Subcutaneous adipose tissue (tissue), 4 donors: ENCODE measurements at places on chromosomes 3 and 15. TPM values are rescaled to one million over a fixed set of nuclear protein-coding genes. Genes with fewer than 3 reads are reported as not detected.

Gene AHSG
- not detected for total RNA-seq

Gene AMIGO3
- 1.1 TPM for total RNA-seq

Gene CCDC39
- 1.0 TPM for total RNA-seq

Gene RBMS3
- total RNA-seq = 108 TPM

Gene SCAANT1
- total RNA-seq = not detected

Gene IL17RD
- total RNA-seq = 5.8 TPM

Gene IGSF11
- not detected for total RNA-seq

Gene RPP14
- 5.9 TPM for total RNA-seq

Gene ZIC1
- total RNA-seq = 3.4 TPM

Gene KNG1
- total RNA-seq = not detected

Gene ELL3
- 4.4 TPM for total RNA-seq

Gene SLC22A14
- not detected for total RNA-seq

Gene TMEM40
- total RNA-seq = not detected

Gene SERPINI2
- not detected for total RNA-seq

Gene CPNE9
- not detected for total RNA-seq

Gene ANKRD63
- not detected for total RNA-seq

Gene GUCA1C
- not detected for total RNA-seq

Gene PRSS50
- total RNA-seq = not detected

Gene ALS2CL
- 4.4 TPM for total RNA-seq

Gene TMEM108
- 0.66 TPM for total RNA-seq

Gene QTRT2
- total RNA-seq = 22.2 TPM

Gene FBXL2
- total RNA-seq = 5.1 TPM

Gene GCSAM
- 0.44 TPM for total RNA-seq

Gene CTXND1
- not detected for total RNA-seq

Gene MYZAP
- total RNA-seq = 22.5 TPM

Gene STRIT1
- total RNA-seq = not detected

Gene OIP5
- total RNA-seq = not detected

Gene SLC35A5
- 33.5 TPM for total RNA-seq

Gene CD86
- 7.0 TPM for total RNA-seq

Gene NOX5
- 0.33 TPM for total RNA-seq

Gene VILL
- 6.8 TPM for total RNA-seq

Gene MLF1
- 4.2 TPM for total RNA-seq

Gene OR5K2
- total RNA-seq = not detected

Gene OR5H6
- 0.34 TPM for total RNA-seq
